ENCODE measurements at places on chromosomes 2 and 18.

GRCh38 chr2:58047373-58047935, 848 bp downstream of the VRK2 start:
- DNase-seq, result no peak

DNA sequence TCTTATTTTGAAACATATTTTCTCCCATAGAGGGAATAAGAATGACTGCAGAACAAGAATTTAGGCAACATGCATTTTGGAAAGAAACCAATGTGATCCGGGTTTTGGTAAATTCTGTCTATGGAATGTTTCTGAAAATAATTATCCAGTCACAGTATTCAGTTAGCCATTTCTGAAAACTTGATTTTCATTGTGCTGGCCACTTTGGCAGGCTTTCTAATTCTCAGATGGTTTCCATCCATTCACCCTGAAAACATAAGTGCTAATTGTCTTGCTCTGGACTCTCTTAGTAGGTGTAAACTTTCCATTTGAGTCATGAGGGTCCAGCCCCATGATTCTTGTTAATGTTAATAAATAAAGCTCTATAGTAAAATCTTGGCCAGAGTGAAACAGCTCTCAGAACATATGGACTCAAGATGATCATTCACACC, 176.5 kb downstream of the RBM43 start:
- DNase-seq, result no peak

DNA sequence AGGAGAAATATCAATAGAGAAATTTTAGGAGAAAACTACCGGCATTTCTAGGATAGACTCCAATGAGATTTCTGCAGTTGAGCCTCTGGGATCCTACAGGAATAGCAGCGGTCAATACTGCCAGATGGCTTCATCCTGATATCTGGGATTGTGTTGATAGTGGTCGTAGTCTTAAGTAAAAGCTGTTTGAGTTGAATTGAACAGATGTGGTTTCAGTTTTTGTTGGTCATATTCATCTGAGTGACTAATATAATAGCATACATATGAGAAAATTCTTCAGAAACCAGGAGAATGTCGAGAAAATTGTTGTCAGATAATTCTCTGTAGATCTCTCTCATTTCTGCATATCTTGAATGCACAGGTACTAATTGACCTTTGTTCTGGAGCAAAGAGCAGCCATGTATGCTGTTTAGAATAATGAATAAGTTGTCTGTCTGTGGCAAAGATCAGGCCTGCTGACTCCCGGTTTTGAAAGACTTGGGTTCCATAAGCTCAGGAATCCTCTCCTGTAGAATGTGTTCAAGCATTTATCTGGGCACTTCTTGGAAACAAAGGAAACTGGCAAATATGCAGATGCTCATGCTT, 288.1 kb downstream of the TMX3 start:
- no peak for DNase-seq

DNA sequence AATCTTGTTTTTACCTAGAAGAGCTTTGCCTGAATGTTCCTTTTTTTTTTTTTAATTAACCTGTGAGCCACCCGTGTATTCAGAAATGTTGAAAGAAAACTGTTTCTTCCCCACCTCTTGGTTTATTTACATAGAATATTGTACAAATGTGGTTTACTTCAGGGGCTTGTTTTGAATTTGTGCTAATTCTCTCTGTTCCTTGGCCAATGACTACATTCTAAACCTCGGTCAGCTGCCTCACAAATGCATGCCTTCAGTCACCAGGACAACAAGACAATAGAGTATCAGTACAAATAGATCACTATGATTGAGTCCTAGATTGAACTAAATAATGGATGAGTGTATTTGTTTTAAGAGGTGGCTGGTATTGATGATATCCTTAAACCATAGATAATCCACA, 36.0 kb downstream of the AGFG1 start:
- no peak for DNase-seq

DNA sequence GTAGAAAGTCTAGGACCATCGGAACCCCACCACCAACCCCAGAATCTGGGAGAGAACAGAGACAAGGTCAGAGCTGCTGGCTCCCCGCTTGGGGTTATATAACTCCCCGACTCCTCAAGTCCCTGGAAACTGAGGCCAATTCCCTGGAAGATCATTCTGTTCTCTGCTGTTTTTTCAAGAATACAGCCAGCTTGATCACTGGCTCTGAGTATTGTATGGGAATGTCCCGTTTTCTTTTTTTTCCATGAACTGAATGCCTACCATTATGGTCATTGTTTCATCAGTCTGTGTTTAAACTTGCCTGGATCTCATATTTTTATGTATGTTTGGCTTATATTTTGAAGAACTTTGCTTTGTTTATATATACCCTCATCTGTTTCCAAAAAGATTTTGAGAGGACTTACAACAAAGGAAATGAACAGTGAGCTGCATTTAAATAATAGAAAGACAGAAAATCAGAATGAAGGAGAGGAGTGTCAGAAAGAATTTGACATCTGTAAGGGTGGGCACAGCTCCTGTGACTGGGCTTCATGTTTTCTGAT, 90.0 kb upstream of the ALPP start:
- DNase-seq, result no peak

- no peak for DNase-seq
These were observed 53.4 kb upstream of the GAREM2 start for GRCh38 chr2:26119521-26119920.

- no peak for DNase-seq
These were observed 92.7 kb downstream of the PIK3C3 start for GRCh38 chr18:42047721-42048120.

- DNase-seq, result no peak
These were observed 22.7 kb downstream of the TMEM87B start for GRCh38 chr2:112077814-112078213.

DNA sequence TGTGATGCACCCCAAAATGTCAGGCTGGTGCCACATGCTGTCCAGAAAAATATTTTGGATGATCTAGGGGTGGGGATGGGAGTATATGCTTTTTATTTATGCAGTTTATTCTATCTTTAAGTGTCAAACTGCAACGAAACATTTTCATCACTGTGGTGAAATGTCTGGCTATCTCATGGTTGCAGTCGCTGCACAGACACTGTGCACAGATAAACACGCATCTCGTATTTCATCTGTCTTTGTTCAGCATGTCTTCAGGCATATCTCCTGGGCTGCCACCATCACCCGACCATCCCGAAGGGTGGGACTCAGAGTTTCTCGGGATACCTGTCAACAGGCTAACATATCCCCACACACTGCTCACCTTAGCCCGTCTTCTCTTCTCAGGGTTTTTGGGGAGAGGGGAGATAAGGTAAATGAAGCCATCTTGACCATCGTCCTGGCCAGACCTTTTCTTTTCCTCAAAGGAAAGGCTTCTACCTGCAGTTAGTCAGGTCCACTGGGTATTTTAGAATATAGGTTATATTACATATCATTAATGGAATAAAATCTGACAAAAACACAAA, 80.7 kb upstream of the NABP1 start:
- DNase-seq, result no peak

GRCh38 chr2:240814280-240814679, 5.7 kb downstream of the KIF1A start:
- DNase-seq, result no peak

- DNase-seq, result no peak
These were observed 216.8 kb downstream of the VAPA start for GRCh38 chr18:10130606-10131005.
